ENCODE measurements at places on chromosomes 13 and 19.

- no peak for DNase-seq
Measured at GRCh38 chr13:28611654-28612131, 47.2 kb upstream of the POMP start.

DNA sequence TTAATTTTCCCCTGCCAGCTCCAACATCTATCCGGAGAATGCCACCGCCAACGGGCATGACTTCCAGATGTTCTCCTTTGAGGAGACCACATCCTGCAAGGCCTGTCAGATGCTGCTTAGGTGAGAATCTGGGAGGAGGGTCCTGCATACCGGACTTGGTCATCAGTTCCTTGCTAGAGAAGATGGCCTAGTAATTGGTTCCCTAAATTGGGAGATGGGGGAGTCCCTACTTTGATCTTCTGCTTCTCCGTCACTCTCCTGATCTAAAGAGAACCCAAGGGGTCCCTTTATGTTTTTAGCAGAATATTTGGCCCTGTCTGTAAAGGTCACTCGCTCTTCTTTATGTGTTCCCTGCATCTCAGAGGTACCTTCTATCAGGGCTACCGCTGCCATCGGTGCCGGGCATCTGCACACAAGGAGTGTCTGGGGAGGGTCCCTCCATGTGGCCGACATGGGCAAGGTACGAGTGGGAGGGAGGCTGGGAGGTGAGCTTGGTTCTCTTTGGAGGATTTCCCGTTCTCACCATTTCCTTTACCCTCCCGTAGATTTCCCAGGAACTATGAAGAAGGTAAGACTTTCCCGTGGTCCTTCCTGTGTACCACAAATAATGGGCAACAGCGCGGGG is 54.1 kb upstream of the ADGRE1 start:
- no peak for DNase-seq

- no peak for DNase-seq
Measured at GRCh38 chr19:41327076-41327575, 17.2 kb downstream of the CCDC97 start.

- DNase-seq: no peak
Measured at GRCh38 chr13:91426913-91427312, 28.5 kb downstream of the GPC5 start.

DNA sequence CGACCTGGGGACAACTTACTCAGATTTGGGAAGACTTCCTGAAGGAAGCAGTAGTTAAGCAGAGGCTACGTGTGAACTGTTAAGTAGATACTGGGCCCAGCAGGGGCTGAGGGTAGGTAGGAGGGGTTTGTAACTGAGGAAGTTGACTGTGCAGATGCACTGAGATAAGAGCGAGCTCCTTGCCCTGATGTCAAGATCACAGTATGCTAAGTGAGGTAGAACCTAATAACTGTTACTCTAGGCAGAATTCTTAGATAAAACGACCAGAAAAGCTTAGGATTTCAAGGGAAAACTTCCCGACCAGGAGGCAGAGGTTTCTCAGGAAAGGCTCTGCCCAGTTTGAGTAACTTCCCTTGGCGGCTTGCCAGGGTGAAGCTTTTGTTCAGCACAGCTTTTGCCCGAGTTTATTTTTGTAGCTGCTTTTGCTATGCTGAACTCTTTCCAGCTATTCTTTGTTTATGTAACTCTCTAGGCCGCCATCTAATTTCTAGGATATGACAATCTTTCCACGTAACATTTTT is 632.1 kb downstream of the DIAPH3 start:
- DNase-seq: peak; percentile 7

DNA sequence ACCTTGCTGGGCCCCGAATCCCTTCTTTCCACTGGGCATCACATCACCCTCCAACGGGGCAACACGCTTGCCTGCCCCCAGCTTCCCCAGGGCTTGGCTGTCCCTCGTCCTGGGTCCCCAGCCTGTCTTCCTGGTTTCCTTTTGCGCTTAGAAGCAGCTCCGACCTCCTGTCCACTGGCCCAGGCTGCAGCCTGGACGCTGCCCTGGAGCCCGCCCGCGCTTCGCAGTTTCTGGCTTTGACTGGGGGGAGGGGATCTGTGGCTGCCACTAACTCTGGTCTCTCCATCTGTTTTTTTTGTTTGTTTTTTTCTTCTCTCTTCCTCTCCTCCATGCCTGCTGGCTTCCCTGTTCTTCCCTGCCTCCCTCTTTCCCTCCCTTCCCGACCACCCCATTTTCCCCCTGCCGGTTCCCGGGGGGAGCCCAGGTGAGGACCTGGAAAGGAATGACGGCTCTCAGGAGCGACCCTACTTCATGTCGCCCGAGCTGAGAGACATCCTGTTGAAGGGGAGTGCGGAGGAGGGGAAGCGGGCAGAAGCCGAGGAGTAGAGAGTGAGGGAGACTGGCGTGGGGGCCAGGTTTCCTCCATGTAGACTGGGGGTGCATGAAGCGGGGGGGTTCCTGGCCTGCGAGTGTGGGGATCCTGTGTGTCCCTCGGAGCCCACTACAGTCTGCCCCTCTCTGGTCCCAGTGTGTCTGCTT is 11.5 kb upstream of the ILF3 start:
- DNase-seq: no peak

DNA sequence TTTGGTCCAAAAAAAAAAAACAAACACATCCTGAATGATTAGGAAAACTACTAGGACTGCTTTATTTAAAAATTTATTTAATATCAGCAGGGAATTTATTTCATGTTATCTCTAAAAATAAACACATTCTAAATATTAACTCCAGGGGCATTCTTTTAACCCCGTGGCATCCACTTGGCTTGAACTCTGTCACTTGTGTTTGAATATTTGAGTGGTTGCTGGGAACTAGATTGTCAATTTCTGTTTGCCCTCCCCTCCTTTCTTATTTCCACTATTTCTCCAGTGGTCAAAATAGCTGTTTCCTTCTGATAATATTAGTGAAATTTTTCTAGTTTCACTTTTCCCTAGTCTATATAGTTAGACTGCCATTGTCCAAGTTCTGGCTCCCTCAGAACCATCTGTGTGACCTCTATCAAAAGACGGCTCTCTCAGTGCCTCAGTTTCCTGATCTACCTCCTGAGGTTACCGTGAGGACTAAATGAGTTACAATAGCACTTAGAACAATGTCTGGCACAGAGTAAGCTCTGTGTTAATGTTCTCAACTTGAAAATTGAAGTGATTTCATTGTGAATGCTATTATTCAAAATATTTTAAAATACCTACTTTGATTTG is 107.3 kb downstream of the FGF14 start:
- no peak for DNase-seq

DNA sequence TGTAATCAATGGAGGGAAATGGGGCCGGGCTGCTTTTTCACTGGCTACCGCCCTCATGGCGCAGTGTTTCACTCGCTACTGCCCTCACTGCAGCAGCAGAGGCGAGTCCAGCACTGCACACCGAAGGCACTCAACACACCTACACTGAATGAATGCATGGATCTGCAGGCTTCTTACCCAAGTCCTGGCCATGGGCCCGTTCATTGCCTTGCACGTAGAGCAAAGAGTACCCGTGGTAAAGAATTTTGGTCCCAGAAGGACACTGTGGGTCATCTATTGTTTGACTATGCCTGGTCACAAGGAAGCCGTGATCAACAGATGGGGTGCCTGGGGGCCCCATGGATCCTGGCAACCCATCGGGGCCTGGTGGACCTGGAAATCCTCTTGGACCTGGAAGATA is 144.9 kb downstream of the COL4A1 start:
- DNase-seq: no peak

GRCh38 chr13:113999618-113999910 is 25.7 kb upstream of the C13orf46 start:
- DNase-seq: no peak
